ENCODE measurements at places on chromosomes 6 and 20.

- no peak for DNase-seq
Observed at GRCh38 chr20:60490217-60491050, 532.2 kb downstream of the CDH26 start.

DNA sequence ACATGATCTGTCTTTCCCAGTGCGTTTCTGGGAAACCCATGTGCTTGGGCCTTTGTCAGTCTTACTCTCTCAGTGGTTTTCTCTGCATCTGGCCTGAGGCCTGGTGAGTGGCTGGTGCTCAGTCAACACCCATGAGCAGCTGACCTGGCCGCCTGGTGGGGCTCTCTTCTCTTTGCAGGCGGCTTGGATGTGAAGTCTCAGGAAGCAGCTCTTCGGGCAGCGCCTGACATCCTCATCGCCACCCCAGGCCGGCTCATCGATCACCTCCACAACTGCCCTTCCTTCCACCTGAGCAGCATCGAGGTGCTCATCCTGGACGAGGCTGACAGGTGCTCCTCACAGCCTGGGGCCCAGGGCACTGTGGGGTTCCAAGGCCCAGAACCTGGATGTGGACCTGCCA is 10.8 kb downstream of the DDX27 start:
- DNase-seq: no peak

- DNase-seq: peak; percentile 77
Observed at GRCh38 chr20:32358883-32359632, 927 bp downstream of the ASXL1 start.

- DNase-seq: no peak
Observed at GRCh38 chr6:23212398-23212797, 643.0 kb downstream of the HDGFL1 start.

GRCh38 chr6:50889935-50890334 is 71.3 kb downstream of the TFAP2B start:
- no peak for DNase-seq

DNA sequence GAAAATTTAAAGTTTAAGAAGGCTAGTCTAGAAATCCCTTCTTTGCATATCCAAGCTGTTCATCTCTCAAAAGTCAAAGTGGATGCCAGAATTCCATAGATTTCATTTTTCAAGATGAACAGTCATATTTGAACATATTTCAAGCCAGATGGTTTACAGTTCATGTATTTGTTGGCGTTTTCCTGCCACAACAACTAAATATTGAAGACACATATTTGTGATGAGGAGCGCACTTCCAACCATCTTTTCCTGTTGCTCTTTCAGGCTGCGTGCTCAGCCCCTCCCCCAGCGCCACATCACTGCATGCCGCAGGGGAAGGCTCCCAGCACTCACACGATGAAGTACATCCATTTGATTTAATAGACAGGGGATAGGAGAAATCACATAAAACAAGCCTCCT is 5.9 kb upstream of the NOX3 start:
- no peak for DNase-seq

GRCh38 chr6:33886673-33887144 is 82.9 kb upstream of the MLN start:
- peak; percentile 69 for DNase-seq

DNA sequence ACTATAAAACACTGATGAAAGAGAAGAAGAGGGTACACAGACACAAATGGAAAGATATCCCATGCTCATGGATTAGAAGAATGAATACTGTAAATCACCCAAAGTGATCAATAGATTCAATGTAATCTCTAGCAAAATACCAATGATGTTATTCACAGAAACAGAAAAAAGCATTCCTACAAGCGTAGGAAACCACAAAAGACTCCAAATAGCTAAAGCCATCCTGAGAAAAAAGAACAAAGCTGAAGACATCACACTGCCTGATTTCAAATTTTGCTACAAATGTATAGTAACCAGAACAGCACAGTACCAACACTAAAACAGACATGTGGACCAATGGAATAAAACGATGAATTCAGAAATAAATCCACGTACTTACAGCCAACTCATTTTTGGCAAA is 43.0 kb downstream of the THBS2 start:
- no peak for DNase-seq

DNA sequence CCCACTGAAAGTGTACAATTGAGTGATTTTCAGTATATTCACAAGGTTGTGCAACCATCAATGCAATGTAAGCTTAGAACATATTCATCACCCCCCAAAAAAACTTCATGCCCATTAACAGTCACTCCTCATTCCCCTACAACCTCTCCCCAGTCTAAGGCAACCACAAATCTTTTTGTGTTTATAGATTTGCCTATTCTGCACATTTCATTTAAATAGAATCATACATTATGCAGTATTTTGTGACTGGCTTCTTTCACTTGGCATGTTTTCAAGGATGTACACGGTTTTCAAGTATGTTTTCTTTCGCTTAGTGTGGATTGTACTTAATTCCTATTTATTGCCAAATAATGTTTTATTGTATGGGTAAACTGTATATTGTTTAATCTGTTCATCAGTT is 329.3 kb upstream of the RNF24 start:
- no peak for DNase-seq

- DNase-seq: no peak
Observed at GRCh38 chr6:150319924-150320323, 48.9 kb upstream of the IYD start.

GRCh38 chr6:44567406-44567805 is 179.9 kb downstream of the CDC5L start:
- no peak for DNase-seq

DNA sequence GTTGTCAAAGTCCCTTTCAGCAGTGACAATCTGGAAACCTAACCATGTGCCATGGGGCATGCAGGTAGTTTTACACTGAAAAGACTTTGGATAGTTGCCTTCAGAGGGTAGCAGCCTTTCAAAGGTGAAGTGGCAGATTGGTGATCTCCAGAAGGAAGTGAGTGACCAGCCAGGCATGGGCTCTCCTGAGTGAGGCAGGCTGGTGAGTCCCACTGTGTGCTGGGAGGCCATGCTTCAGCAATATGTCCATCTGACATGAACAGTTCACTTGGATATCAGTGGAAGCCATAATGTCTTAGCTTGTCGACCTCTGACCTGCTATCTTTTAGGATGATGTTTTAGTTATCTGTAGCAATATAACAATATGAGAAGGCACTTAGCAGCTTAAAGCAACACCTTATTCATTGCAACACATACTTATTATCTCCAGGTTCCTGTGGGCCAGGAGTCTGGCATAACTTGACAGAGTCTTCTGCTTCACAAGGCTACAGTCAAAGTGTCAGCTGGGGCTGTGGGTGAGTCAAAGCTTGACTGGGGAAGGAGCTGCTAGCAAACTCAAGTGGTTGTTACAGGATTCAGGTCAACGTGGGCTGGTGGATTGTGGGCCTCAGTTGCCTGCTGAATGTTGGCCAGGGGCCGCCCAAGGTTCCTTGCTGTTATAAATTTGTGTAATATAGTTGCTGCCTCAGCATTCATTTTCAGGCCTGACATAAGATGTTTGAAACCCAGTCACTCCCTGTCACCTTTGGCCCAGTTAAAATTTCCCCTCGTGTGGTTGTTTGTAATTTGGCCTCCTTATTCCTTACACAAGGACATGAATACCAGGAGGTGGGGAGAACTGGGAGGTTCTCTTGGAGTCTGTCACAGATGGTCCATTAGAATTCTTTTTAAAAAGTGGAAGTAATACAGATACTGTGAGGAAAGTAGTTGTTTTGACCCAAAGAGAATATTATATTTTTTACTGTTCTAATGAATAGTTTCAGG is 100.2 kb downstream of the UST start:
- no peak for DNase-seq

DNA sequence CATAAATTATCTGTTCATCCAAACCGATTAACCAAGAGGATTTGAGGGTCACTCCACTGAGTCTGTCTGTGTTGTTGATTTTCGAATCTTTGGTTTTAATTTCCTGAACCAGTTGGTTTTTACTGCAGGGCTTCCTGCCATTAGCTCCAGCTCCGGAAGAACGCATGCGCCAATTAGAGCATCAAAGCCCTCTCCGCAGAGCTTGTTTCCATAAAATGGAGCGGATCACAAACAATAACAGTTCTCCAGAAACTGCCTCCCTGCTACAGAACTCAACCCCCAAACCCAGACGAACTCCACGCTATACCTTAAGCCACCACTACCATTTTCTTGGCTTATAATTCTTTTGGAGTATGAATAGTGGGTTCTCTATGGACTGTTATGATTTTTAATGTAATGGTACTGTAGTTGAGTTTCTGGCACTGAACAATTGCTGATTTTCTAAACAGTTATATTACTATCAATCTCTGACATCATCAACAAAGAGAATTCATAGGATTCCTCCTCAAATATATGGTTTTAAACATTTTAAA is 13.8 kb downstream of the TFAP2A start:
- DNase-seq: no peak

DNA sequence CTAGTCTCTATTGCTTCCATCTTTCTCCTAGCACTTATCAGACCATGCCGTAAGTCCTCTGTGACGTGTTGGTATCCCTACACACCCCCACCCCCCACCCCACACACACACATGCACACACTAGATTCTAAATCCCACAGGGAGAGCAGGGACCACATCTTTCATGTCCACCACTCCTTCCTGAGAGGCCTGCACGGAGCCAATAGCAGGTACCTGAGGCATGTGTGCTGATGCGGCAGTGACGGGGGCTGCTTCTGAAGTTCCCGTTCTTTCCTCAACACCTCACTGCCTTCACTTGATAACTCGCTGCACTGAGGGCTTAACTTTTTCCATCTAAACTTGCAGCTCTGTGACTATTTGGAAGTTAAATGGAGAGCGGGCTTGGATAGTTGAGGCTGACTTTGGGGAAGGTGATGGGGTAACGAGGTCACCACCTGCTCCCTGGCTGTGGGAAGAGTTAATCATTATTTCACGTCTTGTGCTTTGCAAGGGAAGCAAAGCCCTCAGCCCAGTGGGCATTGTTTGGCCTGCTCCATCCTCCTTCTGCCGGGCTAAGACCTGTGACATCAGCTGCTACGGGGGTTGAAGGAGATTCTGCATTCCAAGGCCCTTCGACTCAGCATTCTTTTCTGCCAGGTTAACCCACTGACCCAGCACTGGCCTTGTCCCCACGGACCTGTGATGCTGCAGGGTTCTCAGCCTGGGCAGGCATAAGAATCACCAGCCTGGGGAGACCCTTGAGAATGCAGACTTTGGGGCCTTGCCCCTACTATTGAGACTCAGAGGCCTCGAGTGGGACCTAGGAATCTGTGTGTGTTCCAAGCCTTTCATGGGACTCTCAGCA is 187.8 kb downstream of the ANKRD60 start:
- DNase-seq: no peak

DNA sequence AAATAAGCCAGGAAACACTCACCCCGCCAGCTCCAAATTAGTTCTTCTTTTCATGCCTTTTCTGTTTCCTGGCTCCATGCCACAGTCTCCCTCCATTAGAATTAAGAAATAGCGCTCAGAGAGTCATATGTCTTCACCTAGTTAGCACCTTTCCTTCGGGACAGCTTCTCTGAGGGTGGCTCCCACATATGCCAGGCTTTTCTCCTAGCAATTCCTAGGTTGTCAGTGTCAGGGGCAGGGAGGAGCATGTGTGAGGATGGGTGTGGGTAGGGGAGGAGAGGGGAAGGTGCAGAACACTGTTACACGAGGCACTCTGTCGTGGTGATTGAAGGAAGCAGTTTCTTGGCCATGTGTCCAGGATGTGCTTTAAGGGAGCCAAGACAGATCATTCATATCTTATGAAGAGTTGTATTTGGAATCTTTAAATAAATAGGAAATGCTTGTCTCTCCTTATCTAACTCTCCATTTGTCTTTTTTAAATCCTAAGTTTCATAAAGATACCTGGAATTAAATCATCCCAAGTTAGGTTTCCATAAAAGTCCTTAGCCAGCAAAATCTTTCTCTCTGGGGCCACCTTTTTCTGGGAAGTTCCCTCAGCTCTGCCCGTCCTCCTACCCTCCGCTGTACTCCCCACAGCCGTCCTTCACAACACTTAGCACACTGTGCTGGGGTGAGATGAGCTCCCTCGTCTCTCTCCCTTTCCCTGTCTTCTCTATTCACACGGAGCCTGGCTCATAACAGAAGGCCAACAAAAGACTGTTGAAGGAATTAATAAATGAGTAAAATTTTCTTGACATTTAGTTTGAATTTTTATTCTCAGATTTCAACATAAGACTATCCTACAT is 361.0 kb downstream of the CD83 start:
- DNase-seq: peak; percentile 20

DNA sequence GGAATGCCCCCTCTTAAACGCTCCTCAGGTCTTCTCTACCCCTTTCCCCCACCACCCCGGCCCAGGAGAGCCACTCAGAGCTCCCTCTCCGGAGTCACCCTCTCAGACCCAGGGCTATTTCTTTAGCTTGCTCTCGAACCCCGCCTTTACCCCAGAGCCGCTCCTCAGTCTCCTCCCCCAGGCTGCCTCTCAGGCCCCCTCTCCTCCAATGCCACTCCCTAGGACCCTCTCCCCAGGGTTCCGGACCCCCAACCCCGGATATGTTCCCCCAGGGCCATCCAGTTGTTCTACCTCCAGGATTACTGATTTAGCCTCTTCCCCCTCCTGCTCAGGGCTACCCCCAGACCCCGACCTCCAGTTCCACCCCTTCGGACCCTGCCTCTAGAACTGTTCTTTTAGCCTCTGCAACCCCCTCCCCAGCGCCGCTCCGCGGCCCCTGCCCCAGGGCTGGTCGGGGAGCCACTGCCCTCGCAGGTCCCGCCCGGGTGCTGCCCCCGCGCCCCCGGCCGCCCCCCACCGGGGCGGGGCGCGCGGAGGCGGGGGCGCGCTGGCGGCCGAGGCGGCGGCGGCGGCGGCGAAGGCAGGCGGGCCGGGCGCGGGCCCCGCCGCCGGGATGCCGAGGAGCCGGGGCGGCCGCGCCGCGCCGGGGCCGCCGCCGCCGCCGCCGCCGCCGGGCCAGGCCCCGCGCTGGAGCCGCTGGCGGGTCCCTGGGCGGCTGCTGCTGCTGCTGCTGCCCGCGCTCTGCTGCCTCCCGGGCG is at the start of gene MMP24:
MMP24 (plus strand) TSS at position 565 of the 758 bp plus-strand sequence; CDS start at position 614, 49 bp downstream.
- no peak for DNase-seq

DNA sequence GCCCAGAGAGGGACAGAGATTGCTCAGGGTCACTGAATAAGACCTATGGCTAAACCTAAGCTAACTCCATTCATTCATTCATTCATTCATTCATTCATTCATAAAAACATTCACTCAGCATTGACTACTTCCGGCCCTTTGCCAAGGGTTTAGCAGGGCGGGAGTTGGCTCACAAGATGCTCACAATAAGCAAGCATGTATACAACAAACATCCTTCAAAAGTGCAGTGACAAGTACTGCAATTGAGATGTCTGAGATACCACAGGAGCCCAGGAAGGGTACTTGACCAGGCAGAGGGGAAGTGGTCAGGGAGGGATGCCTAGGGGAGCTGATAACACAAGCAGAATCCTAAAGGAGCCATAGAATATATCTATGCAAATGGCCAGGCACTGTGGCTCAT is 18.2 kb upstream of the KIAA1755 start:
- no peak for DNase-seq

All from MG63 (cell line).